ENCODE measurements at places on chromosomes 1 and 21.

GRCh38 chr21:43919871-43920801 lies 55.1 kb downstream of the AGPAT3 start:
- no peak for DNase-seq

DNA sequence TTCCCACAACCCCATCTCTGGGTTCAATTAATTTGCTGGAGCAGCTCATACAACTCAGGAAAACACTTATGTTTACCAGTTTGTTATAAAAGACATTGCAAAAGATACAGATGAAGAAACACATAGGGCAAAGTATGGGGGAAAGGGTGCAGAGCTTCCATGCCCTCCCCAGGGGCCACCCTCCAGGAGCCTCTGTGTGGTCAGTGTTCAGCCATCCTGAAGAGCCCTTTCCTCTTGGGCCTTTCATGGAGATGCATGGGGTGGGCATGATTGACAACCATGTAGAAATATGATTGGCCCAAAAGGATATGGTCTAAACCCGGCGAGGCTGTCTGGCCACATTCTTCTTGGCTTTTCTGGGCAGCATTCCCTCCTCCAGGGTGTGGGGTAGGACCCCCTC lies 56.8 kb upstream of the PDE9A start:
- DNase-seq = no peak

DNA sequence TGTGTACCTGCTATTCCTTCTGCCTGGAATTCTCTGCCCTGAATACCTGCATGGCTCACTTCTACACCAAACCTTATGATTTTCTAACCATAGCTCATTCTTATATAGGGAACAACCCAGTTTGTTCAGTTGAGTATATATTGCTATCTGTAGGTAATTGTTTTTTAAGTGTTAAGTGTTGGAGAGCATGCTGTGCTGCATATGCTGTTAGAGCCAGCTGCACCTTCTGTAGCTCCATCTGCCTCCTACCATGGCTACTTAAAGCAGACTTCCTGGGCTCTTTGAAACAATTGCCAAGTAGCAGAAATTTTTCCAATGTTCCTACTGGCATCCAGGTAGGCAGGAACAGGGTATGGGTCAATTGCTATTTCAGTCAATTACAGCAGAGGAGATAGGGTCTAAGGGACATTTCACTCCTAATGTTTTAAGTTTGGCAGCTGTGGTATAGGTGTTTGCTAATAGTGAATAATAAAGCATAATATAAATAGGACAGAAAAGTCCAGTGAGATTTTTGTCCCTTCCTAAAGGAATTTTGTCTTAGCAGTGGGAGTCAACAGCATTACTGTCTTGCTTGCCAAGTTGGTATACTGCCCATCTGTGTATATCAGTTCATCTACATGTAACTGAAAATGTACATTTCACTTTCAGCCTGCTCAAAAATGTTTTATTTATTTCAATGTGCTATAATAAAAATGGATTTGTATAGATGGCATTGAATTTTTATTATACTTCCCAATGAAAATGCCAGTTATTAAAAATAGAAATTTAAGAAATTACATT lies 34.0 kb upstream of the C1orf115 start:
- DNase-seq = no peak

DNA sequence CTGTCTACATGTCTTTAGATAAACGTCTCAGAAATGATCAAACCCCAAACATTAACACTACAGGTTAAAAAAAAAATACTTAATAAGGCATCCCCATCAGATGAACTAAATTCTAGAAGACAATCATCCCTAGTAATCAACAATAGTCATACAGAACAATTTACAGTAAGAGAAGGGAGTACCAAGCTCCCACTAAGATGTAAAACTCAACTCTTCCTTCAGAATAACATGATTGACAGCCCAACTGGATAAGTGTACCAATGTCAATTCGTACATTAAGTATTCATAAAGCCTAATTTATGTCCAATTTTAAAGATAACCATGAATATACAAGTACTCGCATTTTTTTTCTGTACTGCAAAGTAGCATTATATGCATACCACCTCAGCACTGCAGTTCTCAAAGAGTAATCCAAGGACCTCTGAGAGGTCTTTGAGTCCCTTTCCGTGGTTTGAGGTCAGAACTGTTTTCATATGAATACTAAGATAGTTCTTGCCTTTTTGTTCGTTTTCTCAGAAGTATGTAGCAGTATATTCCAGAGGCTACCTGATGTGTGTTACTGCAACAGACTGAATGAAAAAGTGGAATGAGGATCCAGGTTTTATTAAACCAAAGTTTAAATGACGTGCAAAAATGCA lies 6.6 kb downstream of the SCAF4 start:
- no peak for DNase-seq

DNA sequence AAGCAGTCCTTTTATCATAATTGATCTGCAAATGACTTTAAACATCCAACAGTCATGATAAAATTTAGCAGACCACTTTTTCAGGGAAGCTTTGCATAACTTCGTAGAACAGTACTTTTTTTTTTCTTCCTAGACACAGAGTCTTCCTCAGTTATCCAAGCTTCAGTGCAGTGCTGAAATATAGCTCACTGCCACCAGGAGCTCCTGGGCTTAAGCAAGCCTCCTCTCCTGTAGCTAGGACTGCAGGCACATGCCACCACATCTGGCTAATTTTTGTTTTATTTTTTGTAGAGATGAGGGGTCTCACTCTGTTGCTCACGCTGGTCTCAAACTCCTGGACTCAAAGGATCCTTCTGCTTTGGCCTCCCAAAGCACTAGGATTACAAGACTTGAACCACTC lies 3.8 kb downstream of the F13B start:
- no peak for DNase-seq
